Stomach (tissue), 19 donors: ENCODE measurements at places on chromosomes 11 and 22. TPM values are rescaled to one million over a fixed set of nuclear protein-coding genes. Genes with fewer than 3 reads are reported as not detected.

The NAV2 gene
- 3.1 TPM for polyA plus RNA-seq

The ARHGEF12 gene
- 11.5 TPM for polyA plus RNA-seq

The DSCAML1 gene
- polyA plus RNA-seq, result 0.75 TPM

- DNase-seq, result no peak
Measured at GRCh38 chr11:43576320-43576802, 104.2 kb upstream of the HSD17B12 start.

DNA sequence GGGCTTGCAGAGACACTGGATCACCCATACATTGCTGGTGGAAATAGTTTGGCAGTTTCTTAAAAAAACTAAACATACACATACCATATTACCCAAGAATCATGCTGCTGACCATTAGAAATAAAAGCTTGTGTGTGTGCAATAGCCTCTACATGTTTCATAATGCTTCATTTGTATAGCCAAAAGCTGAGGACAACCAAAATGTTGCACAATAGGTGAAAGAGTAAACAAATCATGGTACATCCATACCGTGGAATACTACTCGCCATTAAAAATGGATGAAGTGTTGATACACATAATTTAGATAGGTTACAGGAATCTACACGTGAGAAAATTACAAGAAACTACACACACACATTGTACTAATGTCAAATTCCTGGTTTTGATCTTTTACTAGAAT, 6.5 kb downstream of the KBTBD3 start:
- DNase-seq, result no peak

The ASCL2 gene
- polyA plus RNA-seq, result 1.8 TPM

DNA sequence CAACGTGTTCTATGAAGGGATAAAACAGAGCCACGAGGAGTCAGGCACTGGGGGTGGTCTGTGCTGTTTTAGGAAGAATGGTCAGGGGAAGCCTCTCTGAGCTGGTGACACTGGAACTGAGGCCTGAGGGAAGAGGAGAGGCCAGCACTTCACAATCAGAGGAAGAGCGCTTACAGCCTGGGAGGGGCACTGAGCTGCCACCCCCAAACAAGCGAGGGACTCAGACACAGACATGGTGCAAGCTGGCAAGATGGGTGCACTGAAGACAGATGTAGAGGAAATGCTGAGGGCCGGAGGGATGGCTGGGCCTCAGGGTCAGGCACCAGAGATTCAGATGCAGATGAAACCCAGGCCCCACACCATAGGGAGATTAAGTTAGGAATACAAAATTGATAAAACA, 40.0 kb upstream of the TP53I11 start:
- DNase-seq, result no peak

- no peak for DNase-seq
Measured at GRCh38 chr11:57804466-57804865, 42.9 kb downstream of the CTNND1 start.

GRCh38 chr11:35232891-35233330, 93.9 kb downstream of the CD44 start:
- DNase-seq, result no peak

- no peak for DNase-seq
Measured at GRCh38 chr22:29106839-29107238, 34.0 kb downstream of the KREMEN1 start.

GRCh38 chr11:105206633-105207032, 67.1 kb upstream of the CARD18 start:
- no peak for DNase-seq

- no peak for DNase-seq
Measured at GRCh38 chr11:944711-945470, 19.2 kb downstream of the AP2A2 start.

The KCNA4 gene
- not detected for polyA plus RNA-seq

The CHKB gene
- 152 TPM for polyA plus RNA-seq

DNA sequence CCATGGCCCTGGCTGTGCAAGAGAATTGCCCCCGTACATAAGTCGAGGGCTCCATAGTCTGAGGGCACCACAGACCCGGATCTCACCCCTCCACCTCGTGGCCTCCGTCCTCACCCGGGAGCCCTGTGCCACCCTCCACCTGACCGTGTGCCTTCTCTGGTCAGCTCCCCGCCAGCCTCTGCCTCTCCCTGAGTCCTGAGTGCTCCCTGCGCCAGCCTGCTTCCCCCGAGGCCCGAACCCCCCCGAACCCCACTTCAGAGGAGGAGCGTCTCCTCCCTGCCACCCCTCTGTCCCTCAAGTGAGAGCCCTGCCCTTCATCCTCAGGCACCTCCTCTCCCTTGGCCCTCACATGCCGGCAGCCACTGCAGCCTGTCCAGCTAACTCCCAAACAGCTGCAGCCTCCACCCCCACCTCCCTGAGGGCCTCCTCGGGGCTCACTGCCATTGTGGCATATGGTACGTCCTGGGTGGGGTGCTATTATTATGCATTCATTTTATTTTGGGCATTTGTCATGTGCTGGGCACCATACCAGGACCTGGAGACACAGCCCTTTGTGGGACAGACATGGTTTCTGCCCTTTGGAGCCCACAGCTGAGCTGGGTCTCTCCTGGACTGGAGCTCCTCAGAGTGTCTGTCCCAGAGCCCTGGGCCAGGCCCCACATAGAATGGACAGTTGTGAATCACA, 67.2 kb downstream of the MYO7A start:
- DNase-seq, result no peak

- no peak for DNase-seq
Measured at GRCh38 chr22:35973388-35973787, 55.2 kb downstream of the RBFOX2 start.
